T-helper 1 cell (primary cell): ENCODE measurements at places on chromosomes 16 and 17.

- DNase-seq = no peak
Measured at GRCh38 chr17:47066095-47066494, 87.0 kb upstream of the RPRML start.

GRCh38 chr16:47180073-47180472 lies 36.3 kb upstream of the NETO2 start:
- no peak for DNase-seq

GRCh38 chr17:14067347-14067746 lies 2.0 kb upstream of the COX10 start:
- no peak for DNase-seq

DNA sequence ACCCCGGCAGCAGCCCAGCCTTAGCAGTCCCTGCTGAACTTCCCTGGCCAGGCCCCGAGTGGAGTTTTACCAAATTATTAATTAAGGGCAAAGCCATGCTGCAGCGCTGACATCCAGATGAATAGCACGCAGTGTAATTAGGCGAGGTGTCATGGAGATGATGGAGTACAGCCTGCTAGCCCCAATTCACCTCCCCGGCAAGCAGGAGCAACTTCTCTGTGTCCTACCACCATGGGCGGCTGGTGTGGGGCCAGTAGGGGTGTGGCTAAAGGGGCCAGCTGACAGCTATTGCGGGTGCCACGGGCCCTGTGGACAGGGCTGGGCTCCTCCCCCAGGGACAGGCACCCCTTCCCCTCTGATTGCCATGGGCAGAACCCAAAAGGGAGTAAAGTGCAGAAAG lies 24.5 kb downstream of the ENDOV start:
- no peak for DNase-seq

- no peak for DNase-seq
Measured at GRCh38 chr16:54049591-54050458, 236.8 kb downstream of the IRX3 start.

- no peak for DNase-seq
Measured at GRCh38 chr17:35773679-35774425, 13.2 kb downstream of the C17orf50 start.

- no peak for DNase-seq
Measured at GRCh38 chr16:25692742-25693508, 1.2 kb downstream of the HS3ST4 start.

- DNase-seq = no peak
Measured at GRCh38 chr17:68299817-68300216, 8.5 kb downstream of the ARSG start.

- no peak for DNase-seq
Measured at GRCh38 chr17:17675925-17676534, 5.2 kb upstream of the RAI1 start.

DNA sequence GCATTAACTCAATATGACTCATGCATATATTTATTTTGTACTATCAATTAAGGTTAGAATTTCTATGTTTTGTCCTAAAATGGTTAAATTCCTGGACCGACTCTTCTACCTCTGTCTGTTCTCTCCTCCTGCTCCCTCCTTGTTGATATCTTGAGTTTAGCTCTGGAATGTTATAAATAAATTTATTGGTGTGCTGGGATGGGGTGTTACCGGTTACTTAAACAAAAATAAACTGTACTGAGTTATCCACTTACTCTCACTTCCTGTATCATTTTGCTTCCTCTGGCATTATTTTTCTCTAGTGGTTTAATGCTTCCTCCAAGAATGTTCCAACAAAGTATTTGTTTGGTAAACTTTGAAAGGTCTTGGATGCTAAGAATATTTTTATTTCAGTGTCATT lies 120.1 kb downstream of the ABCA8 start:
- no peak for DNase-seq

DNA sequence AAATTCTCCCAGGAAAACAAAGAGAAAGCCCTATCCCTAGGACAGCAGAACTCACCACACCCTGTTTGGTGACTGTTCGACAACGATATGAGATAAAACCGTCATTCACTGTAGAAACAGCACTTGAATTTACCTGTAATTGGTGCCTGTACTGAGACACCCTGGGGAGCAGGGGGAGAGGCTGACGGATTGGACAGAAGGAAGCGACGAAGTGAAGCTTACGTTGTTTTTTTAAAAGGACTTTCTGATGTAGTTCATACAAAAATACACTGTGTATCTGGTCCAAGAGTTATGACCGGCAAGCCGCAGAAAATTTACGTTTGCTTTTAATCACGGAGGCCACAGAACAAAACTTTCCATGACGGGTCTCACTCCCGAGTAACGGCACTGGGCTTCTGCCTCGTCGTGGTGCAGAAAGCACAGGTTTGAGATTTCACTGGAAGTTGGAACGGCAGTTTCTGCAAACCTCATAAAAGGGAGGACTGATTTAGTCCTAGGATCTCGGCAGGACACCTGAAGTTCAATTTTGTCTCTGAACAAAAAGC lies 9.7 kb downstream of the NXN start:
- DNase-seq = no peak

DNA sequence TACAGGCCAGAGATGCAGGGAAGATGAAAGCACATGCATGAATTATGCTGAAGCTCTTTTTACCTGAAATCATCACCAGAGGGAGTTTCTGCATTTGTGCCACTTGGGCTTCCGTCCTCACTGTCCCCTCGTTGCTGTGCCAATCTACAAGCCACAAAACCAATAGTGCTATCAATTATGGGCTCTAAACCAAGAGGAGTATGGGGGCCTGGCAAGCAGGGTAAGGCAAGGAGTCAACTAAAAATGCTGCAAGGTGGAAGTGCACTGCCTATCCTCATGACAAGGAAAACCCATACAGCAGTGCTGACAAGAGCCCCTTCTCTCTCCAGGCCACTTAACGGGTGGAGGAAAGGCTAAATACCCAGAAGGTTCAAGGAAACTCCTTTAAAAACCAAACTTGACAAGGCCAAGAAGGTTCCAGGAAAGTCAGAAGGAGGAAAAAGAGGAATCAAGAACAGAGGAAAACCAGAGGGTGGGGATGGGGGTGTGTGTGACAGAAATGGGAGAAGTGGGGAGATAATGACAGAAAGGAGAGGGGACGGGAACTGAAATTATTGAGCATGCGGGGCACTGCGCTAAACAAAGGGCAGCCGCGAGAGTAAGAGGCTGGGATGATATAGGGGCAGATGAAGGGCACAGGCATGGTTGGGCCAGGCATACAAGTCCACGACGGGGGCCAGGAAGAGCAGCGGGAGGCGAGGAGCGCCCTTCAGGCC lies 674 bp downstream of the C17orf75 start:
- DNase-seq = peak; percentile 31

- DNase-seq = no peak
Measured at GRCh38 chr17:10169290-10169689, 29.1 kb downstream of the GAS7 start.

- no peak for DNase-seq
Measured at GRCh38 chr17:83080579-83080857, 1.1 kb downstream of the METRNL start.

DNA sequence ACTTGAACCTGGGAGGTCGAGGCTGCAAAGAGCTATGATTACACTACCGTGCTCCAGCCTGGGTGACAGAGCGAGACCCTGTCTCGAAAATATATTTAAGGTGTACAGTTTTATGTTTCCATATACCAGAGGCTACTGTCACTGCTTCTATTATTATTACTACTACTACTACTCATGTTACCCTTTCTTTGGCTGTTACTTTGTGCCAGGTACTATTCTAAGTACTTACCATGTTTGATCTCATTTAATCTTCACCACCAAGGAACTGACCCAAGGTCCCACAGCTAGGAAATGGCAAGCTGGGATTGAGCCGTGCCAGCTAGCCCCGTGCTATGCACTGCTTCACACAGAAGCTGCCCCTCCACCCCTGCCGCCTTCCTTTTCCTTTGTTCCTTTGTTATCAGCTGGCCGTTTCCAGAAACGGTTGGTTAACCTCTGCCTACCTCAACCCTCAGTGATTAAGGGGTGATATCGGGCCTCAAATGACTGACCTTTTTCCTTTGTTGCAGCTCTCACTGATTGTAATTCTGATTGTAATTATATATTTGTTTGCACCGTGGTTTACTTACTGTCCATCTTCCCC lies 78.4 kb downstream of the ABCC1 start:
- no peak for DNase-seq

- no peak for DNase-seq
Measured at GRCh38 chr16:86881861-86882273, 303.5 kb downstream of the FOXL1 start.

DNA sequence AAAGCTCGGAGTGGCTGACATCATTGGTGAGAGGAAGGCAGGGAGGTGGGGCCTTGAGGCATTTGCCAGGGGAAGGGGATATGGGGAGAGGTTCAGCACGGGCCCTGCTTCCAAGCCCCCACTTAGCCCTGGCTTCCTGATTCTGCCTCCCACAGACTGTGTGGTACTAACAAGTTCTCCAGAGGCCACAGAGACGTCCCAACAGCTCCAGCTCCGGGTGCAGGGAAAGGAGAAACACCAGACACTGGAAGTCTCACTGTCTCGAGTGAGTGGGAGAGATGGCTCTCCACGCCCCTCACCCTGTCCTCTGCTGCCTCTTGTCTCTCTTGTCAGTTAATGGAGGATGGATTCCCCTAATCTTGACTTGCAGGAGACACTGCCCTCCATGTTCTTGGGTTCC lies 8.1 kb downstream of the NFATC2IP start:
- DNase-seq = no peak

DNA sequence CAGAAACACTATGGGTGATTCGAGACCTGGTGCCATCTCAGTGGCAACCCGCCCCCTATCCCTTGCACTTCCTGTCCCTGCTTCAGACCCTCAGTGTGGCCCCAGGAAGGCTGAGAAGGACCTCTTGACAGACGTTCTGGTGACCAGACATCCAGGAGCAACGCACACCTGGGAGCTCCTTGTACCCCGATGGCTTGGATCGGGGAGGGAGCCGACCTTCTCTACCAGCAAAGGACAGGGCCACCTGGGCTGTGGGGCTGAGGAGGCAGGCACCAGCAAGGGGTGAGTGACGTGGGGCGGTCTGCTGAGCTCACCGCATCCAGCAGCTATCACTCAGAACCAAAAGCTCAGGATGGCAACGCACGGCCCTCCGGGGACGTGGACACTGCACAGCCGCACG lies 27.2 kb downstream of the UNKL start:
- no peak for DNase-seq

GRCh38 chr17:40417258-40417608 lies 463 bp downstream of the TOP2A start:
- no peak for DNase-seq

DNA sequence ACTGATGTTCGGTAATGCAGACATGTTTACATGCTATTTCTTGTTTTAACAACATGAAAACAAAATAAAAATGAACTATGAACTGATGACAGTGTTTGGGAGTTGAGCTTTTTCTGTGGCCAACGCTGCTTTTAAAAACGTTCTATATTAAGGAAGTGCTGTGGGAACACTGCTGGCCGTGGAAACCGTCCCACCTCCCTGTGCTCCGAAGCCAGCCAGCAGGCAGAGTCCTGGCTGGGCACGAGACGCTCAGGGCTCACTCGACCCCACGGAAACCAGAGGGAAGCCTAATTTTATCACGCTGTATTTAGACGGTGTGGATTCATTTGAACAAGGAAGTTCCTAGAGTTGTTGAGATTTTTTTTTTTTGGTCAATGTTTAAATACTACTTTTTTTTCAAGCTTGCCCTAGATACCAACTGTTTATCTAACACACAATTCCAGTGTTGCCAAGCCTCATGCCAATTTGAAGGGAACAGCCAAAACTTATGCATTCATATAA lies 25.8 kb downstream of the ADCY9 start:
- DNase-seq = no peak

GRCh38 chr17:2213291-2213960 lies 90.2 kb downstream of the SMG6 start:
- no peak for DNase-seq

GRCh38 chr17:78418326-78419026 lies 40.0 kb downstream of the PGS1 start:
- no peak for DNase-seq

- no peak for DNase-seq
Measured at GRCh38 chr16:1724491-1724890, 18.5 kb downstream of the MAPK8IP3 start.

GRCh38 chr17:65283704-65284103 lies 146.5 kb downstream of the RGS9 start:
- no peak for DNase-seq

GRCh38 chr16:64250866-64251265 lies 871.0 kb downstream of the CDH11 start:
- no peak for DNase-seq

GRCh38 chr16:75043175-75043895 lies 44.5 kb downstream of the ZNRF1 start:
- no peak for DNase-seq

DNA sequence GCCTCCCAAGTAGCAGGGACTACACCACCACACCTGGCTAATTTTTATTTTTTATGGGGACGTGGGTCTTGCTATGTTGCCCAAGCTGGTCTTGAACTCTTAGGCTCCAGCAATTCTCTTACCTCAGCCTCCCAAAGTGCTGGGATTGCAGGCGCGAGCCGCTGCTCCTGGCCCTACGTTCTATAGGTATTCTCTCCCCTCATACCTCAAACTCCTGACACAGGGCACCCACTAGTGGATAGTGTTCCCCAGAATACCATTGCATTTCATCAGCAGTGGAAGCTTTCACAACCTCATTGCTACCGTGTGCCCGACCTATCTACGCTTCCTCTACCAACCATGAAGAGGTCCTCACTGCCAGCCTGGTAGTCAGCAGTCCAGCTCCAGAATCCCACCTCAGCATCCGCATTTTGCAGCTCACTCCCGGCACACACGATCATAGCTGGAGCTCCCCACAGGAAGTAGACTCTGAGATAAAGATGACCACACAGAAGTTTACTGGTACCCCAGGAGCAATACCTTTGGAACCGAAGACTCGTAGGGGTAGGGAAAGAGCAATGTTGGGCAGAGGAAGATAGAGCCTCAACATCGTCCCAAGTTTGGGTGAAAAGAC lies 9.3 kb downstream of the CTRB2 start:
- no peak for DNase-seq

GRCh38 chr17:1787301-1787902 lies 25.5 kb downstream of the SERPINF1 start:
- DNase-seq = no peak

DNA sequence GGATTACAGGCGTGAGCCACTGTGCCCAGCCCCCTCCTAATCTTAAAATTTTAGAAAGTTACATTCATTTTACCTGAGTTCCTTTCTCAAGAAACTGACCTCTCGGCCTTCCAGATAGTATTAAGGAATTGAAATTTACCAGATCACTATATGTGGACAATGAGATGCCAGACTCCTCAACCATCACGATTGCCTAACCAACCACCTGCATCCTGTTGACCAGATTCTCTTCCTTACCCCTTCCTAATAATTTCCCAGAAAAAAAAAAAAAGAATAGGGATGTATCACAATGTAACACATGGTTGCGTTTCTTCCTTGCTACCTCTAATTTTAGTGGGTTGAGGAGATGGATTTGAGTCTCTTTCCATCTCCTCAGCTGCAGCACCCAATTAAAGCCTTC lies 72.1 kb downstream of the BMERB1 start:
- no peak for DNase-seq

DNA sequence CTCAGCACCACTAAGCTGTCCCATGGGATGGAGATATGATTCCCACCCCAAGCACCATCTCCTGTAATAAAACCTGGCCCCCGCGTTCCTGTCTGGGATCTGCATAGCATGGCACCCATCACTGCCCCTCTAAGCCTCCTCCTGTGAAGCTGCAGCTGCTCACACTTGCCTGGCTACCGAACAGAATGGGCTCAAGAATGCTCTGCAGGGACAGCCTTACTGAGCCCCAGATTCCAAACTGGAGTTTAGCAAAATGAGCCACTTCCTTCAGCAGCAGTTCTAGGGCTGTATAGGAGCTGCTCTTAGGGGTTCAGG lies 256.1 kb downstream of the CPPED1 start:
- no peak for DNase-seq

GRCh38 chr16:14345512-14346115 lies 274.5 kb downstream of the MRTFB start:
- no peak for DNase-seq
